ENCODE measurements at places on chromosomes 5 and 9. TPM values are rescaled to one million over a fixed set of nuclear protein-coding genes. Genes with fewer than 3 reads are reported as not detected.

CHSY3 gene
- 0.64 TPM for polyA plus RNA-seq

CATSPER3 gene
- 1.0 TPM for polyA plus RNA-seq

DNA sequence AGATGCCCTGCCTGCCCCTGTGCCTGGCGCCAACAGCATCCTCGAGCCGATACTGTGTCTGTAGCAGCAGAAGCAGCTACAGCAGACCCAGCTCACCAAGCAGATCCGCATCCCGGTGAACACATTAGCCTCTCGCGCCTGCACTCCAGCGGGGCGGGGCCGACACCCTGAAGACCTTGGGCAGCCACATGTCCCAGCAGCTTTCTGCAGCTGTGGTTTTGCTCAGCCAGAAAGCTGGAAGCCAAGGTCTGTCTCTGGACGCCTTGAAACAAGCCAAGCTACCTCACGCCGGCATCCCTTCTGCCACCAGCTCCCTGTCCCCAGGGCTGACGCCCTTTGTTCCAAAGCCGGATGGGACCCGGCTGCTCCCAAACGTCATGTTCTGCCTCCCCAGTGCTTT is 59.6 kb downstream of the ACTBL2 start:
- peak; percentile 23 for DNase-seq

GRCh38 chr5:41176952-41177351 is 36.4 kb downstream of the C6 start:
- DNase-seq = no peak

DNA sequence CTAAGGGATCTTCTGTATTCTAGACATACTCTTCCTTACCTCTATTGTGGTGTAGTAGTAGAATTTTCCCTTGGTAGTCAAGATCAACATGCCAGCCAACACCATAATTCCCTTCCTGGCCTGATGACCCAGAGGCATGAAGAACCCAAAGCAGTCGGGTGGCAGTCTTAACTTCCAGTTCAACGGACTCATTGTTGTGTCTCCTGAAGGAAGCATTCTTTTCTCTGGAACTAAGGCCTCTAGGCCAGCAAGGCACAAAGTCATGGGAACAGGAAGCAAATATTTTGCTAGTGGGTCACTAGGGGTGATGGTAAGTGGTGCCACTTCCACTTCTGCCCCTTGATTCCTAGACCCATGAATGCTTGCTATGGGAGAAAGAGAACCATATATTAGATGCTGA is 55.2 kb upstream of the DAPK1 start:
- DNase-seq = no peak

Data from heart right ventricle (tissue), 16 donors.